ENCODE measurements at places on chromosomes 16 and 17.

- no peak for DNase-seq
Observed at GRCh38 chr16:87712184-87712762, 53.5 kb downstream of the KLHDC4 start.

- no peak for DNase-seq
Observed at GRCh38 chr16:68434624-68435210, 13.6 kb downstream of the SMPD3 start.

DNA sequence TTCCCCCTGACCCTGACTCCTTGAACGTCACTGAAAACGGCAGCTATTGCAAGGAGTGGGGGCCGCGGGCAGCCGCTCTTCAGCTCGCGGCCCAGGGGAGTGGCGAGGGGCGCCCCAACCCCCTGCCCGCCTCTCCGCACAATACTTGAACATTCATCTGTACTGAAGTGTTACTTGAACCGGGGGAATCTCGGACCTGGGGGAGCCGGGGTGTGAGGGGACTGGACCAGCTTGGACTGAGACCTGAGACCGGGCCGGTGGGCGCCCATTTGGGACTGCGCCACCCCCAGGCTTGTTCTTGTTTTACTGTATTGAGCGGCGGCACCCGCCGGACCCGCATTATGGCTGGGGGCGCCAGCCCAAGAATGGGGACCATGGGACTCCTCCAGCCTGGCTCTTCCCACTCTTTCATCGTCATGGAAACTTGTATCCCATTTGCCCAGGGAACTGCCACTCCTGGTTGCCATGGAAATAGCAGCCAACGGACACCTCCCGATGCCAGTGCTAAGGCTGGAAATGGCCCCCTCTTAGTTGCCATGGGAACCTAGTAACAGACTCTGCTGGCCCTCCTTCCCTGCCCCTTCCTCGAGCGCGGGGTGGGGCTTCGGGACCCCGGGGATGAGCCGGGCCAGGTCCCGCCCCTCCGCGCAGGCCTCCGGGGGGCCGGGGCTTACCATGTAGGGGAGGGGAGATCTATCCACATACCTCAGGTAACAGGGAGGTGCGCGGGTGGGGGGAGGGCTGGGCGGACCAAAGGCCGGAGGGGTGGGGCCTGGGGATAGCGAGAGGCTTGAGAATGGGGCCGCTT lies 805 bp upstream of the ORAI3 start:
- DNase-seq = peak; percentile 90

GRCh38 chr16:11046382-11046931 lies 102.1 kb downstream of the CLEC16A start:
- no peak for DNase-seq

- DNase-seq = no peak
Observed at GRCh38 chr17:81483085-81483861, 29.3 kb downstream of the ACTG1 start.

- no peak for DNase-seq
Observed at GRCh38 chr16:49478107-49478506, 104.5 kb downstream of the C16orf78 start.

DNA sequence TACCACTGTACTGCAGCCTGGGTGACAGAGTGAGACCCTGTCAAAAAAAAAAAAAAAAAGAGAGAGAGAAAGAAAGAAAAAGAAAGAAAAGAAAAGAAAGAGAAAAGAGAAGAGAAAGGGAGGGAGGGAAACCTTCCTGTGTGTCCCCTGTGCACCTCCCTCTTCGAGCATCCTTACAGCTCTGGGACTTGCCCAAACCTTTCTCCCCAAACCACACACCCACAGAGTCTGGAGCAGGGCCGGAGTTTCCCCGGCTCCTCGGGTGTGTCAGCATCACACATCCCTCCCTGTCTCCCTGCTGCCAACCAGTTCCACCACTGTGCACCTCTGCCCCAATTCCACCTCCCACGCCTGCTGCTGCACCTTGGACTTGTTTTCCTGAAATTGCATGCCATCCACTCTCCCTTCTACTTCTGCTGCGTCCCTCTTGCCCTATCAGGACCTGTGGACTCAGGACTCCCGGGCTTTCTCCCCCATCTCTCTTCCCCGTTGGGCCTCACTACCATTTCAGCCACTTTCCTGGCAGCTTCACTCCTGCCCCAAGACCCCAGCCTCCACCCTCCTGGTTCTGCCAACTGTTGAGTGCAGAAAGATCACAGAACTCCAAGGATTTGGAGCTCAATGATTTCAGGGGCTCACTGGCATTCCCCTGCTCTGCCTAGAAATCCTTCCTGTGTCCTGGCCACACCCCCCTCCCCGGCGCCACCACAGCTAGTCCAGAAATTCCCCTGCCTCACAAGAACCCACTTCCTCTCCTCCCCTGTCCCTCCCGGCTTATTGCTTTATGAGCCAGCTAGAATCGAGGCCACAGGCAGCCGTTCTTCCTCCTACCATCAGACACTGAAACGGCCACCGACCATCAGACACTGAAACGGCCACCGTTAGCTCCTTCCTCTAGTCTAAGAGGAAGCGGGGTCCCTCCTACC lies 3.7 kb upstream of the CDK3 start:
- no peak for DNase-seq

Data from AG09309 (cell line).